NCI-H446 (cell line): ENCODE measurements at places on chromosomes 11 and 22.

- DNase-seq = no peak
Observed at GRCh38 chr11:45664376-45665205, 831 bp downstream of the CHST1 start.

GRCh38 chr22:47161631-47162030 lies 399.2 kb downstream of the TBC1D22A start:
- DNase-seq = no peak

DNA sequence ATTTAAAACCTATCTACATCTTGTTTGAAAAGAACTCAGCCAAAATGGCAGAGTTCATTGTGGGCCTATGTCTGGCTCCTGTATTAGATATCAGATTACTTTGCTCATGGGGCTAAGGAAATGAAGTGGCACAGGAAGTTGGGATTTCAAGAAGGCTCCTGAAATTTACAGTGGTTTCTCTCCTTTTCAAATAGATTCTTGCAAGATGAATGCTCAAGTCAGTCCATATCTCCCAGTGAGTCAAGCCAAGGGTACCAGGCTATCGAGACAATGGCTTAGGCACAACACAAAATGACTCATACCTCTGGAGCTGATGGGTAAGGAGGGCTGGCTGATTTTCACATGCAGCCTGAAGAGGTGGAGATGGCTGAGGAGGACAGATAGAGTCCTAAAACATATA lies 24.1 kb upstream of the APOA1 start:
- no peak for DNase-seq

DNA sequence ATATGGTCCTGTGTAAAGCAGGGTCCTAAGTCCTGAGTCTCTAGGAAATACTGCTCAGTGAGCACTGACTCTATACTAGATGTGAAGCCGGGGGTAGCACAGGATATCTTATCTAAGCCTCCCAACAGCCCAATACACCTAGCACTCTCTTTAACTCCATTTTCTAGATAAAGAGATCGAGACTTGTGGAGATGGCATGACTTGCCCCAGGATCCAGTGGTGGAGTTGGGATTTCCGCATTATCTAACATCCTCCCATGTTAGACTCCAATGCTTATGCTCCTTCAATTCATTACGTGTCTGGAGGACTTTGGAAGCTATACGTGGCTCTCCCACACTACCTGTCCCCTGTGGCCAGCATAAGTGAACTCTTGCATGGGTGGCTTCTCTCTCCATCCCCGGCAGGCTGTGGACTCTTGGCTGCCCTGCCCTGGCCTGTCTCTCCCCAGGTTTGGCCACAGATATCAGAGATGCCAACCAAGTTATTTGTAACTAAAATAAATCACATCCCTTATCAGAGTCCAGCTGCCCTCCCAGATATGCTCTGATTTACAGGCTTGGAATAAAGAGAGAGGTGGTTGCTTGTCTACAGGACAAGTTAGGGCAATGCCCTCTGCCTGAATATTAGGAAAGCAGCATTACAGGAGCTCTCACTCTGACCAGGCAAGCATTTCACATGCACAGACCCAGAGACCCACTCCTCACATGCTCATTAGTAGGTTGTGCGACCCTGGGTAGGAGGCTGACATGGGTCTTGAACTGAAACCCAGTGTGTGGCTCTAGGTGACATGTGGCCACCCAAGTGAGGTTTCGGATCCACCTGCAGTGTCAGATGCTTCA lies 4.5 kb downstream of the CD44 start:
- DNase-seq = no peak

GRCh38 chr11:72179804-72180396 lies 12.0 kb upstream of the FOLR1 start:
- no peak for DNase-seq

DNA sequence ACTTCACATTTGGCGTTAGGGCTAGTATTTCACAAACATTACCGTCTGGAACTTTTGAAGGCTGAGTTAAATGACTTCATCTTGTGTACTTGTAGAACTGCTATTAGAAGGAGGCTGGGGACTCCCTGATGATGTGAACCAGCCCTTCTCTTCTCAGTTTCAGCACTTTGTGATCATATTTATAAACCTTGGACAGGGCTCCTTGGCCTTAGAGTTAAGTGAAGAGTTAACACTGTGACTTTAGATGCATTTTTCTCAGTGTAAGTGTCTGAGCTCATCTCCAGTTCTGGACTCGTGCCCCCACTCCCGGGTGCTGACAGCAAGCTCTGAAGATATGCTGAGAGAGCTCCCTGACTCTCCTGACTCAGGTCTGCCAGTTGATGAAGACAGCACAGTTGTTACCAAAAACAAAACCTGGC lies 8.4 kb downstream of the MIAT start:
- no peak for DNase-seq

DNA sequence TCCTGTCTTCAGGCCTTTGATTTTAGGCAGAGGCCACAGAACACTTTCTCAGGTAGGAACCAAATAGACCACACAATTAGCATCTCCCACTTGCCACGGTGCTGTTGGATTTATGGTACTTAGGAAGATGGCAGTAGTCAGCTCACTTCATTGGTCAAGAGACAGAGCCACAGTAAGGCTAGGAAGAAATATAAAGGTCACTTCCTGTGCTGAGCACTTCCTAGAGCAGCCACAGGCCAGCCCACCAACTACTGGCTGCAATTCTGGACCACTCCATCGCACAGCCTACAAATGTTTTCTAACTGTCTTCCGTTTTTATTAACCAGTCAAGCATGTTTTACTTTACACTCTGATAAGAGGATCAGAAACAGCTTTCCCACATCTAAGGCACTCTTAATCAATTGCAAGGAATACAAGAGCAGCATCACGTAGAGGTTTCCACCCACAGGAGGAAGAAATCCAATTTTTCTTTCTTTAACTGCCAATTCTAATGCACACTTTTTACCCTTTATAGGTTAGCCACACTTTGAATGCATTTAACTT lies 54.7 kb downstream of the ABTB2 start:
- DNase-seq = no peak

- no peak for DNase-seq
Observed at GRCh38 chr11:120058931-120059330, 79.0 kb downstream of the TRIM29 start.

- DNase-seq = no peak
Observed at GRCh38 chr11:73317803-73318202, 9.7 kb downstream of the ARHGEF17 start.

DNA sequence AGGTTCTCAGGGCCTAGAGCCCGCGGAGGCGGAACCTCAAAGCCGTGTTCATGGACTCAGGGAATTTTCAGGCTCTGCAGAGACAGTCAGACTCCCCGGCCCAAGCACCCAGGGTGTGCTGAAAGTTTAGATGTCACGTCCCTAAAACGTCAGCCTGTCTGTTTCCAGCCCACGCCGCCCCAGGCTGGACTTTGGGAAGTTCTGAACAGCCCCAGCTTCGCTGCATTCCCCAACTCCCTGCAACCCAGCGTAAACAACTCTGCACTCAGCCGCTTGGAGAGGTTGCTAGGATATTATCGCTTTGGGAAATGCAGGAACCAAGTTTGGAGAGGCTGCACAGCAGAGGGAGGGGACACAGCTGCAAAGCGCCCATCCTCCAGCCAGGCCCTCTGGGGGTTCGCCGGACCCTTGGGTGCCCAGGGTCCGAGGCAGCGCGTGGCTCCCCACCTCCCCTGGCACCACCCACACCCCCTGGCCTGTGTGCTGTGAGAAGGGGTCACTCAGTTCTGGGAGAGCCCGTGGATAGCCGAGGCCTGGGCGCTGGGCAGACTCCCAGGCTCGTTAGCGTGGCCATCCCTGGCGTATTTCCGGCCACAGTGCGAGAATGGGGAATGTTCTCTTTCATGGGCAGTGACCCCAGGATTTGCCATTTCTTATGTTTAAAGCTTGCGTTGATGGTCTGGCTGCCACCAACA lies 120.5 kb upstream of the FGF3 start:
- no peak for DNase-seq

DNA sequence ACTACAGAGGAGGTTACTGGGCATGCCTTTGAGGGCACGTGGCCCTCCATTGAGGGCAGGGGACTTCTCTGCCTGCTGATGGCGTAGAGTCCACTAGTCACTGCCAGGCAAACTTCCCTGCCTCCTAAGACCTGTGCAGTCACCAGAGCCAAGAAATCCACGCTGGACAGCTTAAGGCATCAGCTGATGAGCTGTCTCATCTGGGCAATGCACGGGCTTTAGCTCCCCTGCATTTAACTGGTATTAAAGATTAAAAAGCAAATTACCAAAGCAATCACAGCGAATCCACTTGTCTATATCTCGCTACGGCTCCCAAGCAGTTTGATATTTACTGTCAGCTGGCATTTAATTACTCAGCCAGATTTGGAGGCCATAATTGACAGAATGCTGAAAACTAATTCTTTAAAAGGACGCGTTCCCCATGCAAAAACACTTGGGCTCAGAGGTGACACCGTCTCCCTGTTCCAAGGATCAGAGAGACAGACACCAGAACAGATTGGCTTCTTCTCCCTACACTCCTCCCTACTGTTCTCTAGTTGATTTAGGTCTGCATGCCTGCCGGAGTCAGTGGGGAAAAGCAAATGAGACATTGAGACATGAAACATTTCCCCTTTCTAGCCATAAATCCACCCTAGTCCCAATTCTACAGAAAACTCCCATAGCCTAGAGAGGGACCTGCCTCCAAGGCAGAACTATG lies 68.5 kb downstream of the SPATA19 start:
- no peak for DNase-seq

DNA sequence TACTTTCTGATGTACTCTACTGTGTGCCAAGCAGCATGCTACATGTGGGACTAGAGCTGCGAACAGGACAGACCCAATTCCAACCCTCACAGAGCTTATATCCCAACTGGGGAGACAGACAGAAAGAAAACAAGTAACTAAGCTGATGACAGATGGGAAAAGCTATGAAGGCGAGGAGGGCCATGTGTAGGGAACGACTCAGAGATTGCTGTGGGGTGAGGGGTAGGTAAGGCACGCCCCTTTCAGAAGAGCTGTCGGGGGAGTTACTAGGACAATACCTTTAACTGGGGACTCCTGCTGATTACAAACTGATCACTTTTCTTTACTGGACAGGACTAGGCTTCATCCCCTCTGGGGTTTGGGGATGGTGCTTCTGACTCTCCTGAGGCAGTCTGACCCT lies 48.9 kb downstream of the ST3GAL4 start:
- DNase-seq = no peak
